MM.1S (cell line): ENCODE measurements at places on chromosomes 6 and 20.

- DNase-seq = no peak
These were observed 297.9 kb upstream of the SUPT3H start for GRCh38 chr6:45675634-45676033.

GRCh38 chr6:14442242-14442641 lies 324.7 kb downstream of the CD83 start:
- no peak for DNase-seq

- peak; percentile 95 for DNase-seq
These were observed 26.2 kb downstream of the ARHGAP18 start for GRCh38 chr6:129683601-129684322.

GRCh38 chr6:105097288-105097687 lies 82.5 kb downstream of the POPDC3 start:
- DNase-seq = no peak

DNA sequence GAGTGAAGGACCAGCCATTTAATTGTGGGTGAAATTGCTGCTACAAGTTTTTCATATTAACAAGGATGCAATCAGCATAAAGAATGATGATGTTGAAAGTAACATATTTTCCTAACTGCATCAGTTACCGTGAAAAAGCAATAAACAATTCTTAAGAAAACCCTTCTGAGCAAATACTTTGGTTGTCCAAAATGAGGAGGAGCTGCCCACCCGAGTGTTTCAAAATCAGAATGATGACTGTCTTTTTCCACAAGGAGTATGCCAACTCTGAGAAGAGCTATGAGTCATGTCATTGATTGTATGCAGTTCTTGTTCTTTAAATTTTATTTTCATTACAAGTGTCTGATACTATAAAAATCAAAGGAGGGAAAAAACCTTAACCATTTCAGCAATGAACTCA lies 470.5 kb downstream of the COL12A1 start:
- DNase-seq = no peak
